ENCODE measurements at places on chromosomes 11 and 22.

DNA sequence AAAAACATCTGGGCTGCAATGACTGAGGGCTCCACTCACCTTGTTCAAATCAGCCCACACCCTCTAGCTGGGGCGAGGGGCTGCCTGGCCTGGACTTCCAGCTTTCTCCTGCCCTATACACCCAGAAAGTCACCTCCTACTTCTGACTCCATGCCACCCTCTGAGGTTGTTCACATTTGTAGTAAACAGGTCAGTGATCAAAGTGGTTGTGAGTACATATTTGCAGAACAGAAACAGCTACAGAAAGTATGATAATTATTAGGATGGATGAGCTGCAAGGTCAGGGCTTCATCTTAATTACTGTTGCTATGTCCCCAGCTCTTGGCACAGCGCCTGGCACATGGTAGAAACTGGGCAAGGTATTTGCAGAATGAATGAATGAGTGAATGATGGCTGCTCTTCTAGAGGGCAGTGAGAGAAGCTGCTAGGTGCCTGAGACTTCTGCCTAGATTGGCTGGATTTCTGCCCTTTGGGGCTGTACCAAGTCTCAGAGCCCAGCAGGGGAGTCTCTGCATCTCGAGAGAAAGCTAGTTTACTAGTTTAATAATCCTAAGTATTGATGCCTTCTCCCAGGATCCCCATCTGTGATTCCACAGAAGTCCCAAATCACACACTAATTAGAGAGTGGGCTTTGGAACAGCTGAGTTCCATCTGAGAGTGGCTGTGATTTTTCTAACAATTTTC is 36.0 kb downstream of the SYT13 start:
- DNase-seq, result no peak

- DNase-seq, result no peak
These were observed 20.6 kb downstream of the IGSF9B start for GRCh38 chr11:133936136-133936535.

DNA sequence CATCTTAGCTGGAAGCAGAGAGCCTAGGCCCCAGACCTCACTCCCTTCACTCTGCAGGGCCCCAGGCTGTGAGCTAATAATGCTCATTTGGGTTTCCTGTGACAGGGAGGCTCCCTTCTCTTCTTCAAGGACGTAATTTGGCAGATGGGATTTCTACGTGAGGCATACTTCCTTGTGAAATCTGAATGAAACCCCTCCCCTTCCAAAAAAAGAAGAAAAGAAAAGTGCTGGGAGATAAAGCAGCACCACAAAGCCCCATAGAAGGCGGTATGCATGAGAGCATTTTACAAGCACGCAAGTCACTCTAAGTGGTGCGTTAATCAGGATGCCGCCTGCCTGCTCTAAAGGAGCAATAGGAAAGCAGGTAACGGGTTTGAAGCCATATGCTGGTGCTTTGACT is 5.7 kb downstream of the P2RX3 start:
- DNase-seq, result no peak

- no peak for DNase-seq
These were observed 30.9 kb downstream of the SLC36A4 start for GRCh38 chr11:93166862-93167261.

DNA sequence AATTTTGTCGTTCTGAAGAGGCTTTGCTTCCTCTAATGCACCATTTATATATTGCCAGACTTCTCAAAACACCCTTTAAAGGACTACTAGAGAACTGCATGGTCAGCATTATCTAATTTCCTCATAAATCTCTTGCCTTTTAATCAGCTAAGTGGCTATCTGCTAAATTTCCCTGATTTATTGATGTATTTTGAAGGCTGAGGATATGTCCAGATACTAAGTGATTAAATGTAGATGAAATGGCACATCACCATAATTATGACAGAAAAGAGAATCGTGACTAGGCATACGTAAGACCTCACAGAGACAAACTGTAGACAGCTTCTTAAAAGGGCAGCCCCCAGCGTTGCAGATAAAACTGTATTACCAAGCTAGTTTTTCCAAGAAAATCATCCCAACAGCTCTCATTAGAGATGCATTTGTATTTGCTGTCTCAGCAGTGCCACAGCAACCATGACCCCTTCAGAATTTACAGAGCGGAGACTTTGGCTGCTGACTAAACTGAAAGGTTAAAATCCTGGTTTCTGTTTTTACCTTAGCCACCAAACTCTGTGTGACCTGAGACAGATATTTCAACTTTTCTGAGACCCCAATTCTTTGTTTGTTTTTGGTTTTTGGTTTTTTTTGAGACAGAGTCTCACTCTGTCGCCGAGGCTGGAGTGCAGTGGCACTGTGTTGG is 67.1 kb upstream of the SLN start:
- no peak for DNase-seq
